Right atrium auricular region (tissue), 2 donors: ENCODE measurements at places on chromosomes 6 and 20. TPM values are rescaled to one million over a fixed set of nuclear protein-coding genes. Genes with fewer than 3 reads are reported as not detected.
A peak's percentile ranks its signal among the peaks of the same experiment; 100 is the strongest.

DNA sequence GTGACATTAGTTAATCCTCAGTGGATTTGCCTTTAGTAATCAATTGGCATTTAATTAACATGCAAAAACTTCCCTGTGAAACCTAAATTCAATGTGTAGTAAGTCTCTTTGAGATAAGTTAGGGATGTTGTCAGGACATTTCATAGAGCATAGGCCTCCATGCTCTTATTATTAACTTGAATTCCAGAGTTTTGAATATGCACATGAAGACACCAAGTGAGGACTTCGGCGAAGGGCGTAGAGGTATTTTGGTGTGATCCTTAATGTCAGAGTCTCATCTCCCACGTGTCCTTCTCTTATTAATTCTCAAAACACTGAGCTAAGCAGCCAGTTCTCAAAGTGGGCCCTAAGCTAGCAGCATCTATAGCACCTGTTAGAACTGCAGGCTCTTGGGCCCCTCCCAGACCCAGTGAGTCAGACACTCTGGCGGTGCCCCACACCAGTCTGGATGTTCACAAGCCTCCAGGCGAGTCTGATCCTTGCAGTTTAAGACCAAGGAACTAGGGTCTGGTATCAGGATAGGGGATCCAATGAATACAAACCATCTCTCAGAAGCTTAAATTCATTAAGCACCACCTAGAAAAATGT is 292.1 kb downstream of the QKI start:
- no peak for DNase-seq

DNA sequence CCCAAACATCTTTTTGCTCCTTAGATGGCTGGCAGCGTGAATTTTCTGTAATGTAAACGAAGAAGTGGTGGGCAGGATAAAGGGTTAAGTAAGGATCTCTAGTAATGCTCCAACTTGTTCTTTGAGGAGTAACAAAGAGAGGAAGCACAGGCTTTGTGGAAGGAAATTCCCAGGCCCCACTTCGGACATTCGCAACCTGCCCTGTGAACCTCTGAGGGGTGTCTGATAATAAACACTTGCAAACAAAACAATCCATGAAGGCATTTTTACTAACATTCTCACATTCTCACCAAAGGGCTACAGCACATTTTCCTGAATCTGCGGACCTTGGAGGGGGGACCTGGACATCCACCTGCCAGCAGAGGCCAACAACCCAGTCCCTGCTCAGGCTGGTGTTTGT is 25.8 kb upstream of the ADGRF5 start:
- no peak for DNase-seq

DNA sequence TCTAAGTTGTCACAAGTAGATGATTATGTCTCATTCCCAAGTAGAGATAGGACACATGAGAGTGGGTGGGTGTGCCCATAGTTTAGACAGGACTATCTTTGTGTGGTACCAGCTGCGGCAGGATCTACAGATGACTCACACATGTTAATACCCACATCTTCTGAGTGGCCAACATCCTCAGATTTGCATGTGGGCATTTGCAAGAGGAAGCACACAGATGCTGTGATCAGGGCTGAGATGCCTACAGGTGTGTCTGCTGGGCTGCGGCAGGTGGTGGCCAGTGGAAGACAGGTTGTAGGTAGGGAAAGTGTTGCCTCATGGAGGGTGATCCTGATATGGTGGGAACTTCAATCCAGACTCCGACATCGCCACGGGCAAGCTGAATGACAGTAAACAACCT is 50.8 kb downstream of the UTRN start:
- no peak for DNase-seq

DNA sequence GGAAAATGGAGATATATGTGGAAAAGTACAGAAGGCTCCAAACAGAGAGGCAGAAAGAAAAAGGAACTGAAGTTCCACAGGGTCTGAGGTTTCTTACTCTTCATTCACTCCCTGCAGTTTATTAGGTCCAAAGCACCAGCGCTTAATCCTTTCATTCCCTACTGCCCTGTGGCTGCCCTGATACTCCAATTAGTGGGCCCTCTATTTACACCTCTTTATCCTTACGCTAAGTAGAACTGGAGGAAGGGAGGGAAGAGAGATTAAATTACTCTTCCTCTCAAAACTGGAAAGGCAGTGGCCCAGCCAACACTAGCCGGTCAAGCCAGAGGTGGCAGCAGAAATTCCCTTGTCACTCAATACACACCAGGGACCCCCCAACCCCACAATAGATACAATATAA is 20.4 kb downstream of the TRERF1 start:
- DNase-seq, result peak; percentile 40

GRCh38 chr6:43455531-43456428 is at the start of gene DLK2:
TSS of gene DLK2 (minus strand) at chr6:43455548. CDS start at chr6:43454825, 723 bp downstream.
- DNase-seq, result no peak

DNA sequence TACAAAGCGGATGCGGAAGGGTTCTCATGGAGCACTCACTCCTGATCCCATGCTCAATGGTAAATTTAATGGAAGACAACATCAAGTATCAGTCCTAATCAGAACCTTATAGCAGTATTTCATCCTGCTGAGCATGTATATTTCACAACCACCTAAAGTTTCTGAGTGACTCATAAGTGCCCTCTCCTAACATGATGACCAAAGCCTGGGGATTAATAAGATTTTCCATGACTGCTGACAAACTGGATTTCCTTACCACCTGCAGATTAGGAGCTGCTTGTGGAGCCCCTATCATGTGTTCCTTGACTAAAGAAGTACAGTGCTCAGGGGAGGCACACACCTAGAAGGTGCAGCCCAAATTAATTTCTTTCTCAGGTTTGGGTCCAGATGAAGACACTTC is 112.8 kb downstream of the INSM1 start:
- no peak for DNase-seq

GRCh38 chr6:116104636-116105035 is 4.0 kb downstream of the NT5DC1 start:
- no peak for DNase-seq

GRCh38 chr20:51350941-51351631 is 191.4 kb downstream of the NFATC2 start:
- no peak for DNase-seq

- no peak for DNase-seq
Observed at GRCh38 chr6:89339565-89339964, 13.0 kb downstream of the UBE2J1 start.

GRCh38 chr6:105593805-105594671 is 191.2 kb upstream of the PREP start:
- no peak for DNase-seq

- DNase-seq, result no peak
Observed at GRCh38 chr6:25301362-25301761, 22.2 kb downstream of the CARMIL1 start.

DNA sequence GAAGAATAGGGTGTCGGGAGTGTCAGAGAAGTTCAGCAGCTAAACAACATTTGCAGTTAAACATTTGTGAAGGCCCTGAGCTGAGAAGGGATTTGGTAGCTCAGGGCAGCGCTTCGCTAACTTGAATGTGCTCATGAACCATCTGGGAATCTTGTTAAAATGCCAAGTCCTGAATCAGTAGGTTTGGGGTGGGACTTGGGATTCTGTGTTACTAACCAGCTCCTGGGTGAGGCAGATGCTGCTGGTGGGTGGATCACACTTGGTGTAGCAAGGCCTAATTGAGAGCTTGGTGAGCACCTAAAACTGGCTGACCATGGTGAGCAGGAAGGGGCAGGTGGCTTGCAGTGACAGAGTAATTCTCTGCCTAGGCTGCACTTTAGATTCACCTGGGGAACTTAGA is 5.9 kb downstream of the PTPRA start:
- no peak for DNase-seq

GRCh38 chr6:28139860-28140543 is 1.7 kb upstream of the ZKSCAN8 start:
- no peak for DNase-seq

DNA sequence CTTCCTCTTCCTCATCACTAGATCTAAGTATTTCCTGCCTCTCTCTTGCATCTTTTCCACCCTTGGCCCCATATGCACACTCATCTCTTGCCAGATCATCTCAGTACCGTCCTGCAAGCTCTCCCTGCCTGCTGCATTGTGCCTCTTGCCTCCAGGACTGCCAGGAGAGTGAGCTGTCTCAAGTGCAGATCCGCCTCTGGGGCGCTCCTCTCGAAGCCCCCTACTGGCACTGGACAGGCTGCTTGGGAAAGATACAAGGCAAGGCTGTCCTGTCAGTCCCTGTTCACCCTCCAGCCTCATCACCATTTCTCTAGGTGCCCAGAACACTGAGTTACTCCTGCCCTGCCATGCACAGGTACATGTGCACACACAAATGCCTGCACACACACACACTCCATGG is 10.2 kb downstream of the SYNDIG1 start:
- DNase-seq, result no peak

DNA sequence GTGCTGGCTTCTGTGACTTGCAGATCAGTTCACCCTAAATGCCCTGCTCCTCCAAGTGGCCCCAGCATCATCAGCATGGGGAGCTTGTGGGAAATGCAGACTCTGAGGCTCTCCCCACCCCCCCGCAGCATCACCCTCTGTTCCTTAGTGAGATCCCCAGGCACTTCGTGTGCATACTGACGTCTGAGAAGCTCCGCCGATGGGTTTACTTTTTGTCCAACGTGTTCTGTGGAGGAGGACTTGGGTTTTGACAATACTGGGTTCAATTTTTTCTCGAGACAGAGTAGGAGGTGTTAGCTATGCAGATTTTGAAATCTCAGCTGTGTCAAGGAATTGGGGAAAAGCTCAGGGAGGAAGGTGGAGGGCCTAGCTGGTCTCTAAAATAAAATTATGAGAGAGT is 38.3 kb upstream of the ZNF831 start:
- no peak for DNase-seq

- DNase-seq, result peak; percentile 92
Observed at GRCh38 chr6:32153564-32154513, at the start of gene PPT2. TSS of gene PPT2 (plus strand) at chr6:32154141. CDS start at chr6:32154595, 454 bp downstream.

- no peak for DNase-seq
Observed at GRCh38 chr6:34695729-34696188, 808 bp downstream of the ILRUN start.

DNA sequence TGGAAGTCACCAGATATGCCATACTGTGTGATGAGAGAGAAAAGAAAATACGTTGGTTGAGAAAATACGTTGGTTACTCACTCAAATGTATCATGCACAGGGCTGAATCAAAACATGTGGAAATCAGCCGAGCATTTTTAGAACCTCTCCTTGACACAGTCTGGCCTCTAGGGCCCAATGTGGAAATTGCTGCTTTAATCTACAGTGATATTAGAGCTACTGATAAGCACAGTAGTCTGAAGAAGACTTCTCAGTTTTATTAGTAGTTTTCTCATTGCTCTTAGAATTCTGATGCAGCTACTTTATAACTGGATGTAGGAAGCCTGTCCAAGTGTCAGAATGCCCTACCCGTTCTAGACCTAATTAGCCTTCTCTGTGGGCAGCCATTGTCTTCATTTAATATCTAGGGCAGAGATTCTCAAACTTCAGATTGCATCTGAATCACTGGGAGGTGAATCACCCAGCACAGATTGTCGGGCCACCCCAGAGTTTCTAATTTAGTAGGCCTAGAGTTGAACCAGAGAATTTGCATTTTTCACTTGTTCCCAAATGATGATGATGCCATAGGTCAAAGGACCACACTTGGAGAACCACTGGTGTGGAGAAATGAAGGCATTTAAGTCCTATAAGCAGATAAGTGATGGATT is 229.1 kb downstream of the PLCB1 start:
- DNase-seq, result no peak

- no peak for DNase-seq
Observed at GRCh38 chr6:80289727-80290126, 183.3 kb downstream of the BCKDHB start.

DNA sequence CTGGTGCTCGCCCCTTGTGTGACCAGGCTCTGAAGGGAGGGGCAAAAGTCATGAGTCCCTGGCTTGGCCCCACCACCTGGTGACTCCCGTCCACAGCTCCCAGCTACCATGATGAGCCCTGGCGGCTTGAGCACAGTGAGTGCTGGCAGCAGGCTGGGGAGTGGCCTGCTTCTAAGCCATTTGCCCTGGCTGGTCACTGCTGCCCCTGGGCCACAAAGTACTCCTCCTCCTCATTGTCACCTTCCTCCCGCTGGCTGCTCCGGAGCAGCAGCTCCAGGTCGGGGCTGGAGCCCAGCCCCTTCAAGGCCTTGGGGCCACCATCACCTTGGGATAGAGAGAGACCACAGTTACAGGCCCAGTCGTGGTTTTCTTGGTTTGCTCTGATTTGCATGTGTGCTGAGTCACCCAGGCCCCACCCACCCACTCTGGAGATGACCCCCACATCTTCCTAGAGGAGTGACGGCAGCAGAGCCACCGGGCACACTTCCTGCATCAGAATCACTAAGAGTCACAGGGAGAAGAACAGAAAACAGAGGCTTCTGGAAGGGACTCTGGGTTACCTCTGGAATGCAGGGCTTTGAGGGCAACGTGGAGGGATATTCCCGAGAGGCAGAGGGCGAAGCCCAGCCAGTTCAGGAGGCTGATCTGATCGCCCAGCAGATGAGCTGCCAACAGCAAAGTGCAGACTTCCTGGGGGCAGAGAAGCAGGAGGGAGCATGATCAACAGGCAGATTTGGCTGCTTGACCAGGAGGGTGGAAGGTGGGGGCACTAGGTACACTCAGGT is 42.1 kb upstream of the CDH22 start:
- no peak for DNase-seq

GRCh38 chr20:46060301-46060881 is 29.4 kb downstream of the NCOA5 start:
- DNase-seq, result no peak

GRCh38 chr6:9862603-9863167 is 552.2 kb downstream of the TFAP2A start:
- DNase-seq, result no peak

- DNase-seq, result no peak
Observed at GRCh38 chr20:47125758-47126591, 230.5 kb downstream of the ZMYND8 start.

DNA sequence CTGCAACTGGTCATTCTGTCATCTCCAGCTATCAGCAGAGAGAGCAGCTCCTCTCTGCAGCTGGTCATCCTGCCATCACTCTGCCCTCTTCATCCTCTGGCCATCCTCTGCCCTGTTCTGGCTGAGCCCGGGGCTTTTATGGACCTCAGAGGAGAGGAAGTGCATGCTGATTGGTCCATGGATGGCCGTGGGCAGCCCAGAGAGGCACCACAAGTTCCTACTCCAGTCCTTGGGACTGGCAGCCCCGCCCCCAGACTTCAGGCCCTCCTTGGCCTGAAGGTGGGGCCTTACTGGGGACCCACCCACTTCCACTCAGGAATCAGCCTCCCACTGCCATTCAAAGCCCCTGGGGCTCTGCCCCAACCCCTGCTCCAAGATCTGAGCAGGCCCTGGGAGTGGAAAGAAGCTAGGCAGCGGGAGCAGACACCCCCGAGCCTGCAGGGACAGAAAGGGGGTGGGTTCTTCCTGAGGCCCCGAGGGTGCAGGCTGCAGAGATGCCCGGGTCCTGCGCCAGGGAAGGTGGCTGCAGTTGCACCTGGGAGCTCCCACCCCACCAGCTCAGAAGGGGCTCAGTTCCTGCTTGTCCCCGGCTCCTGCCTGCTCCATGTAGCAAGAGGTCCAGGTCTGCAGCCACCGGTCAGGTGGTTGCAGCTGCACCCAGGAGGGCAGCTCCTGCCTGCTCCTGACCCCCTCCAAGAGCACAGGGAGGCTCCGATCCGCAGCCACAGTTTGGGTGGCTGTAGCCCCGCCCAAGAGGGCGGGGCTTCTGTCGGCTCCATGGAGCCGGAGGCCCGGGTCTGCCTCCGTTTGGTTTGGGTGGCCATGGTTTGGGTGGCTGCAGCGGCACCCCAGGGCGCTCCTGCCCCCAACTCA is 34.1 kb upstream of the HMGA1 start:
- DNase-seq, result no peak

The MYCT1 gene
- total RNA-seq, result 8.1 TPM

The NECAB3 gene
- total RNA-seq, result 81.7 TPM

The SLC32A1 gene
- not detected for total RNA-seq

The CRISP2 gene
- total RNA-seq, result not detected

The ZKSCAN4 gene
- total RNA-seq, result 1.8 TPM
